ENCODE measurements at places on chromosomes 2 and 18.

DNA sequence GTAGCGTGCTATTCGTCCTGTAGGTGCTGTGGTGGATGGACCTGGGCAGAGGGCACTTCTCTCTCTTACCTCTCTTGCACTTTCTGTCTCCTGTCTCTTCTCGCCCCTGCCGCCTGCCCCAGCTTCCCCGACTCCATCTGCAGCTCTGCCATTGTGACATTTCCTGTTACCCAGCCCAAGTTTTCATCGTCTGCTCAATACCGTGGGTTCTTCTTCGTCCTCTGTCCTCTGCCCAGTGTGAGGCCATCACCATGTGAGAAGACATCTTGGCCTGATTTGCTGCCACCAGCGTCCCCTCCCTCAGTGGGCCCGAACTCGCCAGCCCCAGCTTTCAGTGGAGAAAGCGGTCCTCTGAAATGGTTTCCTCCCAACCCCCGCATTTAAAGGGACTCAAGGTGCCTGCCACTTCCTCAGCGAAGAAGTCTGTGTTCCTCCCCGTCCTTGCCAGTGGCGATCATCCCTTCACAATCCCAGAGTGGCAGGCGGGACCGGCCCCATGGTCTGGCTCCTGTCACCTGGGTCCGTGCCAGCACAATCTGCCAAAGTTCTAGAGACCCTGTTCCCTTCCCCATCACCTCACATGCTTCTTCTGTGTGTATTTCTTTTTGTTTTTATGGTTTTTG, 18.0 kb downstream of the TGOLN2 start:
- no peak for DNase-seq

DNA sequence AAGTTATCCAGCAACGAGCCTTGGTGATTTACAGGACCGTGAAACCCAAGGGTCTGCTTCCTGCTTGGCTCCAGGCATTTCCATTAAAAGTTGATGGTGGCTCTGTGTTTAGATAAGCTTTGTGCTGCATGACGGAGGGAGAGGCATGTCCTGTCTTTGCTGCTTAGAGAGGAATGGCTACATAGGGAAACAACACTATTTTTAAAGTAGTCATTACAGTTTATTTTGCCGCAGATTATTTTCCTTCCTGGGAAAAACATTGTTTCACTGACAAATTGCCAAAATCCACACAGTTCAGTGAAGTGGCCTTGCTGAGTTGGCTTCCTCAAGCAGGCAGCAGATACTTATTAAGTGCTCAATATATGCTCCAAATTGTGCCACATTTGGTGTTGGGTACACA, 98.5 kb downstream of the THSD7B start:
- DNase-seq = no peak

DNA sequence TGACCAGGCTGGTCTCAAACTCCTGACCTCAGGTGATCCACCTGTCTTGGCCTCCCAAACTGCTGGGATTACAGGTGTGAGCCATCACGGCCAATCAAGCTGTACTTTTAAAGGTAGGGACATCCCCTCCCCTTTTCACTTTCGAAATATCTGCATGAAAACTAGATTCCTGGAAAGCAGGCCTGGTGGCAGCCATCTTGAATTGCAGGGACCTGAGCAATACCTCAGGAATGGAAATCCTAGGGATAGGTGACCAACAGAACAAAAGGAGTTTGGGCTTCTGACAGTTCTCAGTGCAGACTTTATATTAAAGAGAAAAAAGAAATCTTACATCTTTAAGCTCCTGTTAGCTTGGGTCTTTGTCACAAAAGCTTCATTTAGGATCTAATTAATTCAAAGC, 62.6 kb downstream of the KLF7 start:
- no peak for DNase-seq

GRCh38 chr2:170820757-170821530, 4.3 kb downstream of the GAD1 start:
- peak; percentile 59 for DNase-seq

DNA sequence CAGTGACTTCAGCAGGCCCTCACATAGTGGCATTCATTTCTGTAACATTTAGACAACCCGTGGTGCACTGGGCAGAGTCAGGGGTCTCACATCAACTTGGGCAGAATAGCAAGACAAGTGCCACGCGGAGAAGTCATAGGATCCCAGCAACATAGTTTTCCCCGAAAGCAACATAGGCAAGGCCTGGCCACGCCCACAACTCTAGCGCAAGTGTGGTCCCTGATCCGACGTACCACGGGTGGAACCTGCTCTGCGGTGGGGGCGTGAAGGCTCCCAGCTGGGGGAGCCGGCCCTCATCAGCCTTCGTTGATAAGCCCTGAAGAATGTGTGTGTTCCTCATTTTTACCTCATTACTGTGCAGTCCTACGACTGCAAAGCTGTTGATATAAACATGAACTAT, 261.2 kb downstream of the EIPR1 start:
- no peak for DNase-seq

GRCh38 chr2:141501752-141502151, 629.1 kb downstream of the LRP1B start:
- no peak for DNase-seq

GRCh38 chr18:3869848-3870247, 419.9 kb downstream of the TGIF1 start:
- no peak for DNase-seq

GRCh38 chr18:50158866-50159653, 35.9 kb downstream of the MYO5B start:
- no peak for DNase-seq

- no peak for DNase-seq
Measured at GRCh38 chr18:25348386-25349130, 3.4 kb downstream of the ZNF521 start.

GRCh38 chr18:27400001-27400400, 214.9 kb upstream of the CHST9 start:
- DNase-seq = no peak

DNA sequence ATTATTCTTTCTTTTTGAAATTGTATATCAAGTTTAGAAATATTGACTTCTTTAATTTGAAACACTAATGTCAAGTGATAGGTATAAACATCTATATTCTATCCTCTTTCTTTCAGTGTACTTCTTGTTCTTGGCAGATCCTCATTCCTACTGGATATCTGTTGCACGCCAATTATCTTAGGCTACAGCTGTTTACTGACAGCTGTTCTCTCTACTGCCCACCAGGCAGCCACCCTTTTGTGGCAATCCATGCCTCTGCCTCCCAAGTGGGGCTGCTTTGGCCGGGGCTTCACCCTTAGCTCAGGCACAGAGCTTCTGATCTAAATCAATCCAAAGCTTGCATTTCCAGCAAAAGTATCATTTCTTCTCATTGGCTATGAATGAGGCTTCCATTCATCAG, 50.6 kb upstream of the ITSN2 start:
- DNase-seq = no peak

GRCh38 chr2:164737612-164738081, 104.0 kb downstream of the COBLL1 start:
- DNase-seq = peak; percentile 12

DNA sequence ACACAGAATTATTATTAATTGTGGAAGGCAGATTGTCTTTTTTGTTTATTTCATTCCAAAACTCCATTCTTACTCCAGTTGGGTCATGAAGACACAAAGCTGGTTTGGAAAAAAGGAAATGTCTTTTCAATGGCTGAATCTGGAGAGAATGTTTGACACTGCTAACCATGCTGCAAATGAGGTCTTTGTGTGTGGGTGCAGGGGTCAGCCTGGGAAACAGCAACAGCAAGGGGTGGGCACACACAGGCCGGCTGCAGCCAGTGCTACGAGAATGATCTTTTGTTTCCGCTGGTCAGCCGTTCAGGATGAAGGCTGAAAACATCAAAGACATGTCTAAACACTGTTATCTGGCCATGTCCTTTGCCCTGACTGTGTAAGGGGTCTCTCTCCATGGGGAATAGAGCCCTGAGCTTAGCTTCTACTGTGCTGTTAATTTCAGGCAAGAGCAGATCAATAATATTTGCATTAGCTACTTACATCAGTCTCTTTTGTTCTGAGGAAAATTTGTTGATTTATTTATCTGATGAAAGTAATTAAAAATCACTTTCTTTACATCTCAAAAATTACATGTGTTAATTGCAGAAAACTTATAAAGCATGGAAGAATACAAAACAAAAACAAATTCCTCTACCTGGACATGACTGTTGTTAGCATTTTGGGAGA, 33.3 kb upstream of the E2F6 start:
- DNase-seq = no peak

GRCh38 chr2:140658760-140659692, 1471.8 kb downstream of the LRP1B start:
- no peak for DNase-seq

- DNase-seq = no peak
Measured at GRCh38 chr2:148552675-148553331, 91.7 kb upstream of the EPC2 start.

DNA sequence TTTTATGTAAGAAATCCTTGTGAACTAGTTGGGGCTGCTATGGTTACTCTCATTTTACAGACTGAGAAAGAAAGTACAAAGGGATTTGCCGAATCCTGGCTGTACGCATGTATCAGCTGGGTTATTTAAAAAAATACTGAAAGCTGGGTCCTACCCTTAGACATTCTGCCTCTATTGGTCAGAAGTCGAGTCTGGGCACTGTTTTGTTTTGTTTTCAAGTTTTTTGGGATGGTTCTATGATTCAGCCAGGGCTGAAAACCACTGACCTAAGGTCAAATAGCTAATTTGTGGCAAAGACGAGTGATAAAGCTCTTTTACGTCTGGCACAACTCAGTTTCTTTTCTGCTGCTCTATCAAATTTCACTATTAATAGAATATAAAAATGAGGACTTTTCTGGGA, 5.9 kb upstream of the SLC8A1 start:
- DNase-seq = no peak

GRCh38 chr18:39951142-39951720, 2003.8 kb upstream of the PIK3C3 start:
- no peak for DNase-seq

DNA sequence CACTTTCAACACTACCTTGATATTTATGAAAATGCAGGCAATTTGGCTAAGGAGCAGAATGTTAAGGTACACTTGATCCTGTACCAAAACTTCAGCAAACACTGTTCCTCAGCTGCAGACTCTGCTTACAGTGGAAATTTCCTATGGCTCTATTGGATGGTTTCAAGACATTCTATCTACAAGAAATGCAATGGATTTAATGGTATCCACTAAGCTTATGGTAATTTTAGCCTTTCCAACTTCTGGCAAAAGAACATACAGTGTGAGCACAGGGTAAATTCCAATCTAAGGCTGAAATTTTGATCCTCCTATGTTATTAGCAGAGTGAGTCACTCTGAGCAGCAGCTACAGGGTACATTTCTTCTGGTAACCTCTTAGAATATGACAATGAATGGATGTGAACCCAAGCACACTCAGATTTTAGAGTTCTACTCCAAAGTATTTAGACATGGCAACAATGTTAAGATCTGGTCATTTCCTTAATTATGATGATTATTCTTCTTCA, 361.8 kb upstream of the PIK3C3 start:
- DNase-seq = no peak

DNA sequence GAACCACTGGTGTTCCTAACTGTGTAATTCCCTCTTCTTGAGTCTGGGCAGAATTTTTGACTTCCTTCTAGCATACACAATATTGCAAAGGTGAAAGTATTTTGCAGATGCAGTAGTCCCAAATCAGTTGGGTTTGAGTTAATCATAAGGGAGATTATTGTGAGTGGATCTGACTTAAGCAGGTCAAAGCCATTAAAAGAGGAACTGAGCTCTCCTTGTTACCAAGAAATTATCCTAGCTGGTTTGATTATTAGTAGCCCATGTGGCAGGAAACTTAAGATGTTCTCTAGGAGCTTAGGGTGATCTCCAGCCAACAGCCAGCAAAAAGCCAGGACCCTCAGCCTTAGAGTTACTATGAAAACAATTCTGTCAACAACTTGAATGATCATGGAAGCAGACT, 221.8 kb downstream of the RPIA start:
- no peak for DNase-seq

DNA sequence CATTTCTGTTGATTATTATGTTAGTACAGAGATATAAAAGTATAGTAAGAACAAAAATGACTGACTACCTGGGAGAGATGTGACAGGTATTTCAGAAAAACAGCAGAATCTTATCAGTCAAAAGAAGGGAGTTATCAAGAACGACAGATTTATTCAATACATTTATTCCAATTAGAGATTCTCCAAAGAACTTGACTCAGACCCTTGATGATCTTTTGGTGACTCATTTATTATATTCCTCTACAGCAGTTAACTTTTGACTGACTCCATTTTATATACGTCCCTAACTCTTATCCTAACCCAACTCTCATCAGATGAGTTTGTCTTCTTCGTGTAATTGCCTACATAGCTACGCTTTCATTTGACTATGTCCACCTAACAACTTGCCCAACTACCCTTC, 91.1 kb downstream of the C2orf74 start:
- DNase-seq = no peak

GRCh38 chr2:177123048-177123447, 89.5 kb upstream of the HNRNPA3 start:
- DNase-seq = no peak

- no peak for DNase-seq
Measured at GRCh38 chr2:154551649-154552048, 146.8 kb upstream of the KCNJ3 start.

Measured in CD4-positive, alpha-beta T cell treated with Interleukin-1 beta for 1 hour (primary cell).